ENCODE measurements at places on chromosomes 2 and 18. TPM values are rescaled to one million over a fixed set of nuclear protein-coding genes. Genes with fewer than 3 reads are reported as not detected.

The CD207 gene
- total RNA-seq = not detected

The ALKAL2 gene
- total RNA-seq = 2.0 TPM

The HMSD gene
- total RNA-seq = not detected

The ZNF407 gene
- 22.0 TPM for total RNA-seq

The FZD7 gene
- total RNA-seq = 15.5 TPM

The EFHD1 gene
- 0.82 TPM for total RNA-seq

The ZBTB7C gene
- total RNA-seq = 1.6 TPM

The LOXHD1 gene
- total RNA-seq = 0.41 TPM

The PLEKHH2 gene
- total RNA-seq = 7.3 TPM

The MC4R gene
- total RNA-seq = 3.3 TPM

The PLGLB1 gene
- 9.4 TPM for total RNA-seq

The CCDC178 gene
- 2.9 TPM for total RNA-seq

The PRSS56 gene
- under 0.01 TPM for total RNA-seq

The RNF149 gene
- total RNA-seq = 45.2 TPM

The GGCX gene
- total RNA-seq = 22.4 TPM

The FBXO48 gene
- 0.82 TPM for total RNA-seq

The IL36G gene
- total RNA-seq = under 0.01 TPM

The CHPF gene
- 24.1 TPM for total RNA-seq

The HNMT gene
- 64.0 TPM for total RNA-seq

The UNC80 gene
- total RNA-seq = 9.4 TPM

The ANKRD53 gene
- 1.2 TPM for total RNA-seq

The NYAP2 gene
- 14.3 TPM for total RNA-seq

The SPATA3 gene
- total RNA-seq = not detected

The ANKRD29 gene
- 2.4 TPM for total RNA-seq

The GKN2 gene
- not detected for total RNA-seq

The LYG2 gene
- not detected for total RNA-seq

The GNLY gene
- total RNA-seq = not detected

The CYP27A1 gene
- 2.9 TPM for total RNA-seq

The FOXD4L1 gene
- 0.41 TPM for total RNA-seq

The HOXD10 gene
- not detected for total RNA-seq

The SLC9A2 gene
- total RNA-seq = 0.41 TPM

The CERKL gene
- 1.6 TPM for total RNA-seq

The CRYGD gene
- 2.4 TPM for total RNA-seq

The ATOH8 gene
- total RNA-seq = 2.0 TPM

The ICOS gene
- not detected for total RNA-seq

The RAD51AP2 gene
- 0.82 TPM for total RNA-seq

The RTP5 gene
- 2.4 TPM for total RNA-seq

The IWS1 gene
- 37.9 TPM for total RNA-seq

The MARCO gene
- under 0.01 TPM for total RNA-seq

The DCDC2C gene
- 1.2 TPM for total RNA-seq

The PPP1R1C gene
- under 0.01 TPM for total RNA-seq

The ANO7 gene
- total RNA-seq = 0.41 TPM

The ALPG gene
- not detected for total RNA-seq
